Fibroblast of skin of left biceps (primary cell): ENCODE measurements at places on chromosomes 13 and 19.

- DNase-seq, result no peak
Observed at GRCh38 chr13:23953860-23954512, 56.7 kb upstream of the C1QTNF9B start.

GRCh38 chr19:38686530-38686888, 39.1 kb downstream of the ACTN4 start:
- DNase-seq, result no peak

- DNase-seq, result no peak
Observed at GRCh38 chr13:101545521-101545920, 93.0 kb downstream of the ITGBL1 start.

DNA sequence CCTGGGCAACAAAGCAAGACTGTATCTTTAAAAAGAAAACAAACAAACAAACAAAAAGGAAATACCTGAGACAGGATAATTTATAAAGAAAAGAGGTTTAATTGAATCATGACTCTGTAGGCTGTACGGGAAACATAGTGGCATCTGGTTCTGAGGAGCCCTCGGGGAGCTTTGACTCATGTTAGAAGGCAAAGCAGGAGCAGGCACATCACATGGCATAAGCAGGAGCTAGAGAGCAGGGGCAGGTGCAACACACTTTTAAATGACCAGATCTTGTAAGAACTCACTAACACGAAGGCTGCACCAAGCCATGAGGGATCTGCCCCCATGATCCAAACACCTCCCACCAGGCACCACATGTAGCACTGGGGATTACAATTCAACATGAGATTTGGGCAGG, 13.2 kb upstream of the OR10H2 start:
- no peak for DNase-seq

- no peak for DNase-seq
Observed at GRCh38 chr13:113855931-113856715, 7.8 kb downstream of the GAS6 start.

DNA sequence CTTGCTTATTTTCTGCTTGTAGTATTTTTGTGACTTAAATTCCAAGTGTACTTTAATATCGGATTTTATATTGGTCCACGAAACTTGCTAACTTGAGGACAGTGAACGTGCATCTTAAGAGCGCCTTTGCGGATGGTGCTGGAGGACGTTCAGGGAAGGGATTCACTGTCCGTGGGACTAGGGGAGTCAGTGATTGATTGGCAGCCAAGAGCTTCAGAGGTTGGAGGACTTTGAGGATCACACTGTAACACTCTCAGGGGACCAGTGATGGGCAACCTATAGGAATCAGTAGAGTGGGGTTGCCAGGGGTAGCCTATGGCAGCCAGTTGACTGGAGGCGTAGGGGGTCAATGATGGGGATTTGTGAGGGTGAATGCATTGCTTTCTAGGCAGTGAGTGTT, 516 bp downstream of the ZNF175 start:
- no peak for DNase-seq

- DNase-seq, result no peak
Observed at GRCh38 chr13:40446365-40446764, 220.1 kb downstream of the FOXO1 start.

DNA sequence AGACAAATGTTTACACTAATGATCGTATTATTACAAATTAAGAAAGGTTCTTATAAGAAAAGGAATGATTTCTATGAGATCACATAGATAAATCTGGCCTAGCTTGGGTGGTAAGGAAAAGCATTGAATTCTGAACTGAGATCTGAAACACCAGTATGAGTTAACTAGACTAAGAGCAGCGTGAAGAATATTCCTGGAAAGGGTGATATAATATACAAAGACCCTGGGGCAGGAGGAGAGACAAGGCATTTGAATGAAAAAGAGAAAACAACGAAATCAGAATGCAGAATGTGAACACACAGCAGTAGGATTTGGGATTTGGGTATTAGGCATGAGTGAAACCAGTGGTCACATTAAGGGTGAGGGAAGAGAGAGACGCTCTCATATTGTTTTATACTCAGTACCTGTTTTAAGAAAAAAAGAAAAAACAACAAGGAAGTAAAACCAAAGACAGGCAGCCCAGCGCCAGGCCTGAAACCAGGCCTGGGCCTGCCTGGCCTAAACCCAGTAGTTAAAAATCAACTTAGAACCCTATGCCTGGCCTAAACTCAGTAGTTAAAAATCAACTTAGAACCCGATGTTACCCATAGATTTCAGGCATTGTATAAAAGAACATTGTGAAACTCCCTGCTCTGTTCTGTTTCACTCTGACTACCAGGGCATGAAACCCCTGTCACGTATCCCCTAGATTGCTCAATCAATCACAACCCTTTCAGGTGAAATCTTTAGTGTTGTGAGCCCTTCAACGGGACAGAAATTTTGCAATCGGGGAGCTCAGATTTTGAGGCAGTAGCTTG, 287.1 kb downstream of the ITGBL1 start:
- DNase-seq, result no peak

DNA sequence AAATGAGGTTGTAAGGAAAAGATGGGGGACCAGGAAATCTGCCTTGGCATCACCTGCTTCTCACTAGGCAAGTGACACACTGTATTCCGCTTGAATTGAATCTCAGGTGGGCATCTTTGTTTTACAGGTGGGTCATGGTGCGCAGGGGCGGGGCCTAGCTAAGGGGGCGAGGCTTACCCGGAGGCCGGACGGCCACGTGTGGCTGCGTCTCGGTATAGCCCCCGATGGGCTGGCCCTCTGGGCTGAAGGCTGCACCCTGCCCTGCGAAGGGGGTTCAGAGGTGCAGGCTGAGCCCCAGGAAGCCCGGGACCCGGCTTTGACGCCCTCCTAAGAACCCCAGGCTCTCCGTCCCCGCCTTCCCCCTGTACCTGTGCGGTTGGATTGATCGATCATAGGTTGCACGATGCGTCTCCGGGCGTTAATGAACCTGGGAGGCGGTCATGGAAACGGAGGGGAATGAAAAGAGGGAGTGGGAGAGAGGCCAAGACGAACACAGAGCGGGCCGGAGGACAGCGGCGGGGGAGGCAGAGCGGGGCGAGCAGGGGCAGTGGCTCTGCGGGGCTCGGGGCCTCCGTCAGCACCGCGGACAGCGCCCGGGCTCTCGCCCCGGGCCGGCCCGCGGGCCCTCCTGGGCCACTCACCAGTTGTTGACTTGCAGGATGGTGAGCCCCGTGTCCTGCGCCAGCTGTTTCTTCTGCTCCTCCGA, 12.5 kb downstream of the MEIS3 start:
- no peak for DNase-seq

DNA sequence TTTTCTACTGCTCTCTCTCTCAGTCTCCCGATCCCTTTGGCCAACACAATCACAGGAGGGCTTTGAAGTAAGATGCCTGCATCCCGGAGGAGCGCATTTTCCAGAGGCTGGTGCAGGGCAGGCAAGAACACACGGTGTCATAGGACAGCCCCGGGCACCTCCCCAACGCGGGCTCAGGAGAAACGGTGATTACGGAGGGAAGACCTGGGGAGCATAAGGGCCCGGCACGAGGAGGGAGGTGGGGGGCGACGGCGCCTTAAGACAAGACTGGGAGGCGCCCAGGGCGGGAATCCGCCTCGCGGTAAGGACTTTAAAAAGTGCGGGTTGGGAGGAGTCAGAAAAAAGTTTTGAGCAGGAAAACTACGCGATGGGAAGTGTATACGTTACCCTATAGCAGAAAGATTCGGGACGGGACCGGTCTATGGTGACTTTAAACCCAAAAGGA, 18.7 kb upstream of the ZNF888 start:
- no peak for DNase-seq

GRCh38 chr13:107835339-107836018, 379.9 kb downstream of the LIG4 start:
- peak; percentile 38 for DNase-seq

- DNase-seq, result no peak
Observed at GRCh38 chr19:32352241-32352630, 6.8 kb downstream of the ZNF507 start.

- DNase-seq, result no peak
Observed at GRCh38 chr19:31270897-31271296, 78.3 kb downstream of the TSHZ3 start.

GRCh38 chr19:34888091-34888490, 38.6 kb upstream of the ZNF30 start:
- DNase-seq, result no peak
